Suprapubic skin (tissue), 4 donors: ENCODE measurements at places on chromosomes 1 and 21. TPM values are rescaled to one million over a fixed set of nuclear protein-coding genes. Genes with fewer than 3 reads are reported as not detected.

C1orf116 gene
- total RNA-seq: 72.4 TPM

FCAMR gene
- total RNA-seq: not detected

TEX38 gene
- total RNA-seq: not detected

SPRR2G gene
- total RNA-seq: 6.8 TPM

OR2L13 gene
- total RNA-seq: not detected

DNA sequence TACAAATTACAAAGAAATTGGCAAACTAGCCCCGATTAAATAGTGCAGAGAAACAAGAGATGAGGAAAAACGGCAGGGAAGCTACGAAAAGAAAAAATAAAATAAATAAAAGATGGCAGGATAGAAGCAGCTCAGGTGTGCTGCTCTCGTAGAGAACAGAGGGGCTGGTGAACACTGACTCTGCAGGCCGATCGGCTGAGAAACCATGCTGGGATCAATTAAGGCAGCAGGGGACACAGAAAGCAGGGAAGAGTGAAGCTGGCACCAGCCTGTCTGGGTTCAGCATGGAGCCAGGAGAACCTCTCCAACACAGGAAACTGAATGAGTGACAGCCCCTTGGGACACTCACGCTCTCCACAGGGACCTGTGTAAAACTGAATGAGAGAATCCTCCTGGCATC is 39.5 kb upstream of the TMPRSS15 start:
- no peaks in the 10 kb centered on the region for H3K4me1 ChIP-seq
- no peak for DNase-seq
- H3K4me3 ChIP-seq: no peak overlapping the region
- no peaks in the 10 kb centered on the region for H3K36me3 ChIP-seq

- DNase-seq: no peak
- H3K4me3 ChIP-seq: no peak overlapping the region
- peaks cover 7% of the 10 kb centered on the region for H3K36me3 ChIP-seq
- H3K4me1 ChIP-seq: no peaks in the 10 kb centered on the region
Measured at GRCh38 chr1:77639056-77639455, 43.4 kb downstream of the ZZZ3 start.
